Gastroesophageal sphincter (tissue), 4 donors: ENCODE measurements at places on chromosomes 6 and 20. TPM values are rescaled to one million over a fixed set of nuclear protein-coding genes. Genes with fewer than 3 reads are reported as not detected.

RBL1 gene
- 4.4 TPM for total RNA-seq

GRCh38 chr6:24252280-24252679 is 105.6 kb downstream of the DCDC2 start:
- no peak for ATAC-seq

- ATAC-seq: peak; percentile 59
These were observed 96.6 kb downstream of the HAO1 start for GRCh38 chr20:7843613-7844012.

DNA sequence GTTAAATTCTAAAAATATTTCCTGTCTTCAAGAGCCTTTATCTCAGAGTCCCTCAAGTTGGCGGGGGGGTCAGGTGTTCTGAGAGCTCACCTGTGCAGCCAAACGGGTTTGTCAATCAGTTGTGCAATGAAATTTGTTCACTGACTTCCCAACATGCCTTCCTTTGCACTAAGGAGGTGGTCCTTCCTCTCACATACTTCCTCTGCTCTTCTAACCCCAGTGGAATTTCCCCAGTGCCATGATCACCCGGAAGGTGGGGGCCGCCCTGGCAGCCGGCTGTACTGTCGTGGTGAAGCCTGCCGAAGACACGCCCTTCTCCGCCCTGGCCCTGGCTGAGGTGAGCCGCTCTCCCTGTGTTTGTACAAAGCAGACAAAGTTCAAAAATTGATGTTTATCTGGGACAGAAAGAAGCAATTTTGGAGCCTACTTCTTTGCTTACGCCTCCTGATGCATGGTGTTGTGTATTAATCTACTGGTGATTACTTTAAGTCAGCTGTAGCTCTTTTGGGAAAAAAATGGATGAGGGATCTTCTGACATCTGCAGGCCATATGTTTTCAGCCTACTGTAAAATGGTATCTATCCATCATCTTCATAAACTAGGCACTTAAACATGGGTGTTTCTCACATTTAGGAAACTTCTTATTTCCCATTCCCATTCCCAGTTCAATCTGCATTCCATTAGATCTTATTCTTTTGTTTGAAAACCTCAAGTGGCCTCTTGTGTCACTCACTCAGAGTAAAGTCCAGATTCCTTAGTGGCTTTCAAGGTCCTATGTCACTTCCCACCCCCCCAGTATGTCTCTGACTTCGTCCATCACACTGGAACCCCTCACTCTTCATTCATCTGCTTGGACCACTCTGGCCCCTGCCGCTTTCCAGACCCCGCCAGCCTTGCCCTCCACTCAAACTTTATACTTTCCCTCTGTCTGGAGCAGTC is 10.1 kb downstream of the ALDH5A1 start:
- no peak for ATAC-seq

PYGB gene
- 663 TPM for total RNA-seq

- no peak for ATAC-seq
These were observed 144.3 kb upstream of the MLN start for GRCh38 chr6:33947916-33948594.

DNA sequence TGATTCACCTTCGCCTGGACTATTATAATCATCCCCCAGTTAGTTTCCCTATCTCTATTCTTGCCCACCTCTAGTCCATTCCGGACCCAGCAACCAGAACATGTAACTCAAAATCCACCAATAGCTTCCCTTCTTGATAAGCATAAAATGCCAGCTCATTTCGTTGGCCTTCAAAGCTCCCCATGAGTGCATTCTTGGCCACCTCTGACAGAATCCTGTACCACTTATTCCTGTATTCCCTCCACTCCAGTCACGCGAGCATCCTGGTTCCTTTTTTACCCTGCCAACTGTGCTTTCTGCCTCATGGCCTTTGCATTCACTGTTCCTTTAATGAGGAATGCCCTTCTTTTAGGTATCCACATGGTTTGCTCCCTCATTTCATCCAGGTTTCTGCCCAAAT is 36.7 kb downstream of the CYP24A1 start:
- no peak for ATAC-seq
